DND-41 (cell line): ENCODE measurements at places on chromosomes 6 and 20.

- no peak for DNase-seq
Measured at GRCh38 chr6:44494011-44494501, 106.5 kb downstream of the CDC5L start.

DNA sequence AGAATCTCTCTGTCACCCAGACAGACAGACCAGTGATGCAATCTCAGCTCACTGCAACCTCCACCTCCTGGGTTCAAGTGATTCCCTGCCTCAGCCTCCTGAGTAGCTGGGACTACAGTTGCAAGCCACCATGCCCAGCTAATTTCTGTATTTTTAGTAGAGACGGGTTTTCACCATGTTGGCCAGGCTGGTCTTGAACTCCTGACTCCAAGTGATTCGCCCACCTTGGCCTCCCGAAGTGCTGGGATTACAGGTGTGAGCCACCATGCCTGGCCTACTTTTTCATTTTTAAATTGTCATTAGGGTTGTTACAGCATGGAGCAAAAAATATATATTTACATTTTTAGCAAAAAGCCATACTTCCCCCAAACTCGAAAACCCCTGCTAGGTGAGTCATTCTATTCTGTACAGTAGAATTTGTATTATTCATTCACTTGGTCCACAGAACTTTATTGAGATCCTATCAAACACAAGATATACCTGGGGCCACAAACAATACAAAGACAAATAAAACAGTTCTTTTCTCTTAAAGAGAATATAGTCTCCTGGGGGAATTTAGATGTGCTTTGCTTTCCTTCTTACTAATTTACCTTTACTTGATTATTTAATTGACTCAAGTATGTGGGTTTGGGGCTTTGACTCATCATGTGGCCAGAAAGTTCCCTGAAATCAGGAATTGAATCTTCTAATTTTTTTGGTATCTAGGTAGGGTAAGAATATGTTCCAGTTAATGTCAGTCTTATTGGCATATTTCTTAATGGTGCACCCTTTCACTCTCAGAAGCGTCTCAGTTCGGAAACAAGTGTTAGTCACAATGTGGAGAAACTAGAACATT lies 16.6 kb upstream of the CCND3 start:
- no peak for DNase-seq

DNA sequence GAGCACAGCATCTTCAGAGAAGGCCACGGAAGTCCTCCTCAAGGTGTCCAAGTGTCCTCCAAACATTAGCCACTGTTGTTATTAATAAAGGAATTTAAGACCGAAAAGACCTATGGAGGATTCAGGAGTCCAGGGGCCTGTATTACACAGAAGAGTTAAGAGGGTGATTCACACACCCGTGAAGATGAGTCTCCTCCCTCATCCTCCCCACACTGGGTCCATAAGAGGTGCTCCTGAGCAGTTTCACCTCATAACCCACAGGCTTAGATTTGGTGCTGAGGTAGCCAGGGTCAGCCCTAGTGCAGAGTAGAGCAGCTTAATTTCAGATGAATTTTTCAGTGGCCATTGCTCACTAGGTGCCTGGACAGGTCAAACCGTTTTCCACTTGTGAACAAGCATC lies 65.3 kb downstream of the PRR18 start:
- DNase-seq, result no peak

DNA sequence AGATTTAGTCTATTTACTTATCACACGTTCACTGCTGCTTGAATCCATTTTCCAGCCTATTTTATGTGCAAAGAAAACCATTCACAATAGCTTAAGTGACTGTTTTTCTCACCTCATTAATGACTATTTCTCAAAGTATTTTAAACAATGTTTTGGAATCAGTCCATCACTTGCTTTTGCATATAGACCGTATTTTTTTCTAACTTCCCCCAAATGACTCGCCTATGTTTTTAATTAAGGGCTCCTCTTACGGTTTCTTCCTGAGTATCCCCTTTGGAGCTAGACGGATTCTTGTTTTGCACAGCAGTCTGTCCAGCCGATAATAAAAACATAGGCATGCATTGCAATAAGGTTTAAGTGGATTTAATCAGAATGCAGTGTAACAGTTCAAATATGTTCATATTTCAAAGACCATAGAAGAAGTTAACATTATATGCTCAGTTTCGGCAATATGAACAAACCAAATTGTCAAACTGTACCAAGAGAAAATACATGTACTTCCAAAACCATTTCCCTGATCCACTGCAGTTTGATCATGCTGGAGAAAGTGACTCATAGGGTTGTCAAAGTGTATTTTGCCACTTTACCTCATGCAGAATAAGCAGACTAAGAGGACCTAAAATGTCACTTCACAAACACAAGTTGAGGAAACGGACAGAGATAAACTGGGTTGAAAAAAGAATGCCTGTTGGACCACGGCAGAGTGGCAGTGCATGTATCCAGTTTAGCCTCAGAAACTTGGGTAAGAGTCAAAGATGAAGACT lies 66.4 kb downstream of the HMGN3 start:
- no peak for DNase-seq

DNA sequence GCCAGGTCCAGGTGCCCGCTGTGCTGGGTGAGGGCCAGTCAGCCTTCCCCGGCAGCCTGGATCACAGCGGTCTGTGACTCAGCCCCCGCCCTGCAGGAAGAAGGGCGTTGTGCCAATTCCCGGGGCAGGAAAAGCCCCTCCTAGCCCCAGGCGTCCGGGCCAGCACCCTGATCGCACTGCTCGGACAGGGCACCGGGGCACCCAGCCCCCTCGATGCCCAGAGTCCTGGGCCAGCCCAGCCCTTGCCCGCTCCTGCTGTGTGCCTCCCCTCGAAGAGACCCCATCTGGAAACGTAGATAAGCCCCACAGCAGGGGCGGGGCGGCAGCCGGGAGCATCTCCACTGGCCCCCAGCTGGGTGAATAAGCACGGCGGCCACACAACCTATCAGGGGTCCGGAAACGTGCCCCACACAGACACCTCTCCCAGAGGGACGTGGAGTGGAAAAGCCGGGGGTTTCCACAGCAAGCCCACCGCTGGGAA lies 9.9 kb downstream of the LAMA5 start:
- DNase-seq, result no peak

GRCh38 chr6:130431346-130431852 lies 65.6 kb downstream of the TMEM200A start:
- no peak for DNase-seq

DNA sequence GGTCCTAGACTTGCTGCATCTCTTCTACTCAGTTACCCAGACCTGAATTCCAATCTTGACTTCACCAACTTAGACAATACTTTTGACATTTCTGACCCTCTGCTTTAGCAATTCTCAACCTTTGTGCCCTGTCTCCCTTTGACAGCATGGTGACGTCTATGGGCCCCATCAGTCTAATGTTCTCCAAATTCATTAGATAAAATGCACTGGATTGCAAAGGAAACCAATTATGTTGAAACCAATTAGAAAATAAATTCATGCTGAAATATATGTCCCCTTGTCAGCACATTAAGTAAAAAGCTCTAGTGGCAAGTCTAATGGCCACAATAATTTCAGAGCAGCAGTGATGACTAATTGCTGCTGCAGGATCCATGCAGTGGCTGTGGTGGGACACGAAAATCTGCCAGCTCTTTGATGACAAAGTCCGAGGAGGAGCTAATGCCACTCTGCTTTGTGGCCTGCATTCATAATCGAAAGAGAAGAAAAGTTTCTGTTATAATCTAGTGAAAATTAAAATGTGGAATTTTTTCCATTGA lies 64.0 kb downstream of the BFSP1 start:
- no peak for DNase-seq

DNA sequence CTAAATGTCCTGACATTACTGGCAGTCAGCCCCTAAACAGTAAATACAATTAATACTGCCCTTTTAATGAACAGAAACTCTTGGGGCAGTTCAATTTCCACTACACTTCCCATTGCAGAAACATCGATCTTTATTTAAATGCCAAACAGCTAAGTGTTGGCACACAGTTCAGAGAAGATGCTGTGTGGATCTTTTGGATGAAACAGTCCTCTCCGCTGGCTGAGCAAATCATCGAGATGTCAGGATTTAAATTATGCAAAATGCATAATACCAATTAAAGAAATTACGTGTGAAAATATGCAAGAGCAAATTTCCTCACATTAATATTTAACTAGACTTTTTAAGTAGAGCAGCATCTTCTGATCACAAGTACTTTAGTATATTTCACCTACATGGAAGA lies 132.6 kb downstream of the KIF16B start:
- DNase-seq, result no peak

DNA sequence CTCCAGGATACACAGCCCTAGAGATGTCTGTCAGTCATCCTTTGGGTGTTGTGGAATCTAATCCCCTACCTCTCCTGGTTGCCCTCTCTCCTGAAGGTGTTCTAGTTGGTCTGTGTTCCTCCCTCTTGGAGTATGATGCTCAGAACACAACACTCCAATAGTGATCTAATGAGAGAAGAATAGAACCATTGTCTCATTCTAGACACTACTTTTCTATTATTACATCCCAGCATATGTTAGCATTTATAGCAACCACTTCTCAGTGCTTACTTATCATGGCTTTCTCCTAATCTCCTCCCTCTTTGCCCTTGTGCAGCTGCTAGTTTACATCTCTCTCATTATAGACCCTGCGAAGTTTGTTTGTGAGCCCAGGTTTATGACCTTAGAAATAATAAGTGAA lies 109.0 kb downstream of the UNC5CL start:
- no peak for DNase-seq

DNA sequence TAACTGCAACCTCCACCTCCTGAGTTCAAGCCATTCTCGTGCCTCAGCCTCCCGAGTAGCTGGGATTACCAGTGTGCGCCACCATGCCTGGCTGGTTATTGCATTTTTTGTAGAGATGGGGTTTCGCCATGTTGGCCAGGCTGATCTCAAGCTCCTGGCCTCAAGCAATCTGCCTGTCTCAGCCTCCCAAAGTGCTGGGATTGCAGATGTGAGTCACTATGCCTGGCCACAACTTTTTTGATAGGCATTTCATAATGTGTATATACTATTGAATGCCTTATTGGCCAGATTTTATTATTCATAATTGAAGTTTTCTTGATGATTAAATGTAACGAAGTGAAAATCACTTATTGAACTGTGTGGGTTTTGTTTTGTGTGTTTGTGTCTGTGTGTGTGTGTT lies 27.9 kb downstream of the FIG4 start:
- no peak for DNase-seq

GRCh38 chr6:167350731-167351655 lies 26.1 kb downstream of the TTLL2 start:
- peak; percentile 44 for DNase-seq

- DNase-seq, result no peak
Measured at GRCh38 chr6:147061252-147061651, 143.0 kb upstream of the STXBP5 start.

DNA sequence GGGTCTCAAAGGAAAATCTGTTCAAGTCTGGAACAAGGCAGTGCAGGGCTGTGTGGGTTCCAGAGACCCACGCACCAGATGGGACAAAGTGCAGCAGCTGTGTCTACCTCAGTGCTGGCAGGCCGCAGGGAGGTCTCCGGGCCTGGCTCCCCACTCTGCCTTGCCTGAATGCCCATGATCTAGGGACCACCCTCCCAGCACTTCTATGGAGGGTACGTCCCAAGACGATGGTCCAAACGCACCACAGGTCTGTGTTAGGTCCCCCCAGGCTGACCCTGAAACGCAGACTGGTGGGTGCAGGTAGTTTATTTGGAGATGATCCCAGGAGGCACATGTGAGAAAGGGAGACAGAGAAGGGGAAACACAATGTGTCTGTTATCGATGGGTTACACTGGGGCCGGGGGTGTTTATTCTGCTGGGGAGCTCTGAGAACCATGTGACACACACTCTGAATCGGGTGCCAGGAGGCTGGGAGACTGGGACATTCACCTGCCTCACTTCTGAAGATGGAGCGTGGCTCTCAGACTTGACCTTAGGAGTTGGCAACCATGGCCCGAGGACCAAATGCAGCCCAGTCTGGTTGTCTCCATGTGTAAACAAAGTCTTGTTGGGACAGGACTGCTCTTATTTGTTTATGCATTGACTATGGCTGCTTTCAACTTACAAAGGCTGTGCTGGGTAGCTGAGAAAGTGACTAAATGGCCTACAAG lies 21.7 kb downstream of the CST9L start:
- DNase-seq, result no peak

DNA sequence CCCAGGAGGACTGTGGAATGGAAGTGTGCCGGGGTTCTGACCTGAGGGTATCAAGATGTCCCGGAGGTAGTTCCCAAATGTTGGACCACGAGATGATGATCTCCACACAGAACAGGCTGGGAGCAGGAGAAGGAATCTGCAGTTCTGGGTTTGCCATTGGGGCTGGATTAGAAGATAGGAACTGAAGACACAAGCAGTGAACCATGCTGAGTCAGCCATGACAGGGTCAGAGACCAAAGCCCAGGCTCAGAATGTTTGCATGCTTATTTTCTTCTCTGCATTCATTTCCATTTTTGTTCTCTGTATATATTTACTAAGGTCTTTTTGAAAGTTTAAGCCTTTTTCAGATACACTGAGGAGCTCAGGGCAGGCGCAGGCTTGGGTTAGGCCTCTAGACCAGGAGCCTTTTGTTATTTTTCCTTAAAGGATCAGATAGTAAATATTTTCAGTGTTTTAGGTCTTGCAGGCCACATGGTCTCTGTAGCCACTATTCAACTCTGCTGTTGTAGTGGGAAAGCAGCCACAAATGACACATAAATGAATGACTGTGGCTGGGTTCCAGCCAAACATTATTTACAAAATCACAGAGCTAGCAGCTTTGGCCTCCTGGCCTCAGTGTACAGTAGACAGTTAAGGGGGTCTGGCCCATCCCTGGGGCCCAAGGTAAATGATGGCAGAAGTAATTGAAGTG lies 28.5 kb downstream of the SLC35D3 start:
- DNase-seq, result no peak

GRCh38 chr6:11197175-11197536 lies 35.3 kb downstream of the NEDD9 start:
- no peak for DNase-seq

DNA sequence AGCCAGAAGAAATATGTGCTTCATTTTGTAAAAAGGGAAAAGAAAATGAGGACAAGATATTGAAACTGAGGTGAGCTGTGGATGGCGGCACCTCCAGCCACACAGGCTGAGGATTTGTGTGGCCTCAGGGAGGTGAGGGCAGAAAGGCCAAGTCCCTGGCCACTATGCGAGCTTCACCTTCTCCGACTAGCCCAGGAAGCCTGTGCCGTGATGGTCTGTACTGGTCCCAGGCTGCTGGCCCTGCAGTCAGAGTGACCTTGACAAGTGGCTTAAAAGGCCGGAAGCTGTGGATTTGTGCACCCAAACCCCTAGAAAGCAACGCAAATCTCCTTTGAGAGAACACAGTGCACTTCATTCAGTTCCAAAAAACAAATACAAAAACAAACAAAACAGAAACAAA lies 48.1 kb downstream of the WDR27 start:
- no peak for DNase-seq

DNA sequence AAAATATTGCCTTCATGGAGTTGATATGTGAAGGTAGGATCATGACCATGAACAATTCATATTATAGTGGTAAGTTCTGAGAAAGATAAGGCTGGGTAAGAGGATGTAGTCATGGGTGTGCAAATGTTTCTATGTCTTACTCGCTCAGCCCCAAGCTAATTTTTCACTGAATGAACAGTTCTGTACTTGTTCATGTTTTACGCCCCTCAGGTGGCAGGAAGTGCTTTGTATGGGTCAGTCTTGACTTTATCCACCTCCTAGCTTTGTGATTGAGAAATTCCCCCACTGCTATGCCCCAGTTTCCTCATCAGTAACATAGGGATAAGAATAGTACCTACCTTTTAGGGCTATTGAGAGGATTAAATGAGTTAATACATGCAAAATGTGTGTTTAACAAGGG lies 148.2 kb upstream of the KCNG1 start:
- no peak for DNase-seq
